ENCODE measurements at places on chromosomes 7 and 10.

- DNase-seq: no peak
These were observed 102.1 kb upstream of the MDFIC start for GRCh38 chr7:114819616-114820362.

DNA sequence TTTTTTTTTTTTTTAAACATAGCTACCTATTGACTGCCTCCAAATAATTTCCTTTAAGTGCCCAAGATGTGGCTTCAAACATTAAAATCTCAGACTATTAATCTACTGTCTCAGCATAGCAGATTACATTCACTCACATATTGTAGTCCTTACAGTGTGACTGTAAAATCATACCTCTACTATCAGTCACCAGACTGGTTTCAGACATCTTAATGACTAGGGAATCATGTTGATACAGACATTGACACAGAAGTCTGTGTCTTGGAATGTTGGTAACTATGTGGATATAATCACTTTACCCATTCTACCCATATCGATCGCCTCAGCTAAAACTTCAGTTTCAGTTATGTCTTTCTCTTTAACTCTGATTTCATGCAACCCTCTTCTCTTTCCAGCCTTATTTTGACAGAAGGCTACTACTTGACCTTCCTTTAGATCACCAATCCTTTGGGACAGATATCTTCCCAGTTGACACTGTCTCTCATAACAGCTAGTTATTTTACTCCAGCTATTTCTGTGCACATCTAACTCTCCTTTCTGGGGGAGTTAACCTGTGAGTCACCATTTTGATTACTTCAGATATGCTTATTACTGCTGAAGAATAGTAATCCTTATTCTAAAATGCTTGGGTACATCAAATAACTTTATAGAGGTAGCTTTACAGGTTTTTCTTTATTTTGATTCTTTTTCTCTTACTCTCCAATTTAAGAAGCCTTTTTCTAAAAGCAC lies 7.0 kb downstream of the TNKS2 start:
- DNase-seq: no peak

DNA sequence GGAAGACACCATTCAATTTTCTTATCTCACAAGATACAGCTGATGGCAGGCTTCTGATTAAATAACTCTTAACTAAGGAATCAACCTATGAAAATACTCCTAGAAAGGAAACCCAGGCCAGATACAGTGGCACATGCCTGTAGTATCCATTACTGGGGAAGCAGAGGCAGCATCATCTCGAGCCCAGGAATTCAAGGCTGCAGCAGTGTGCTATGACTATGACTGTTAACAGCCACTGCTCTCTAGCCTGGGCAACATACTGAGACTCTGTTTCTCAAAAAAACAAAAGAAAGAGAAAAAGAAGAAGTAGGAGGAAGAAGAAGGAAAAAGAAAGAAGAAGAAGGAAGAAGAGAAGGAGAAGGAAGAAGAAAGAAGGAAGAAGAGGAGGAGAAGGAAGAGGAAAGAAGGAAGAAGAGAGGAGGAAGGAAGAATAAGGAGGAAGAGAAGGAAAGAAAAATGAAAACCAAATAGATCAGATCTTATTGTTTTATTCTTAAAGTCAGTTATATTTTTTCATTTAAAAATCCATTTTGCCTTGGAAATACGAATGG lies 18.0 kb downstream of the DPY19L1 start:
- DNase-seq: no peak

GRCh38 chr7:71630516-71630915 lies 498.6 kb downstream of the GALNT17 start:
- DNase-seq: no peak

- no peak for DNase-seq
These were observed 31.7 kb downstream of the DCLRE1A start for GRCh38 chr10:113822174-113822573.

DNA sequence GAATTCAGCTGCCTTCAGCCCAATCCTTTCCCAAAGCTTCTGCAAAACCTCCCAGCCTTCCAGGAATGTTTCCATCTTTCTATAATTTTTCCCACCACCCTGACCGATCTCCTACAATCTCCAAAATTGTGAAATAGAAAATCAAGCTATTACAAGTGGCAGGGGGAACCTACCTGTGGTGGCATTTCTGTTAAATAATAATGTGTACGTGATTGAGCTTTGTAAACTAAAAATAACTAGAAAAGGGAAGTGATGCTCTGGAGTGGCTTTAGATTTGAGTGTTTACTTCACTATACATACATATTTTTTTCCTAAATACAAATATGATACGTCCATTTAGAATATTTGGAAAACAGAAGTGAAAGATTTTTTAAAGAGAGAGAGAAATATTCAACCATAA lies 593.6 kb downstream of the GRM8 start:
- no peak for DNase-seq

- DNase-seq: no peak
These were observed 2.4 kb downstream of the CNTNAP2 start for GRCh38 chr7:146119002-146119401.

DNA sequence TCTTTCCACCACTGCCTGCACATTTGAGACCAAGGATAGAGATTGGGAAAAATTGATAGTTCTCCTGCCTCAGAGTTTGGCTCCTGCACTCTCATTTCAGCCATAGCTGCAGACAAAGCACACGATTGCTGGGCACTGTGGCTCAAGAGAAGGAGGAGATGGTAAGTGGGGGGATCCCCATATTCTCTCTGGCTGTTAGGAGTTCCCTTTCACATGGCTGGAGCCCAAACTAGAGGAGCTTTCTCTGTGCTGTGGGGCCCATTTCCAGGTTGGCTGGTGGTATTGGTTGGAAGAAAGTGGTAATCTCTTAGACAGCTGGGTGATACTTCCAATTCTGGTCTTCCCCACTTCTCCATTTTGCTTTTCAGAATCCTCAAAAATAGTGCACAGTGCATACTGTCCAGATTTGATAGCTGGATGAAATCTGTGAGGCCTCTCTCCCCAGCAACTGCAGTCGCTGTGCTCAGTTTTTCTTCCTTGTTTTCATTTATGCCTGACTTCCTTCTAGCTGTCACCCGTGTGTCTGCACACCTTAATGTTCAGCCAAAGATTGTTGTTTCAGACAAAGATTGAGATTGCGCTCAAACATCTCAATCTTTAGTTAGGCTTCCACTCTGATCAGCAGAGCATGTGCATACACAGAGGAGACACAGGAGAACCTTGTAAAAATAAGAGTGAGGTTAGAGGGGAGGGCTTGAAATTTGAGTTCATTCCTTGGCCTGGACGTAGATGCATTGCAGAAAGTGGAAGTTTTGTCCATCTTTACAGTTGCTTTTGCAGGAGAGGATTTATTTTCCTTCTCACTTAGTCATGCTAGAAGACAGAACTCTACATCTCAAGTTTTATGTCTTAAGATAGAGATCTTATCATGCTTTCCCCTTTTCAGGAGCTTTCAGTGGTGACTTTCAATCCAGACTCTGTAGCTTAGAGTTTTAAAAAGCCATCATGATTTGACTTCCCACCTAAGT lies 28.6 kb downstream of the RABGEF1 start:
- no peak for DNase-seq

- no peak for DNase-seq
These were observed 122.0 kb downstream of the TPK1 start for GRCh38 chr7:144713850-144714249.

DNA sequence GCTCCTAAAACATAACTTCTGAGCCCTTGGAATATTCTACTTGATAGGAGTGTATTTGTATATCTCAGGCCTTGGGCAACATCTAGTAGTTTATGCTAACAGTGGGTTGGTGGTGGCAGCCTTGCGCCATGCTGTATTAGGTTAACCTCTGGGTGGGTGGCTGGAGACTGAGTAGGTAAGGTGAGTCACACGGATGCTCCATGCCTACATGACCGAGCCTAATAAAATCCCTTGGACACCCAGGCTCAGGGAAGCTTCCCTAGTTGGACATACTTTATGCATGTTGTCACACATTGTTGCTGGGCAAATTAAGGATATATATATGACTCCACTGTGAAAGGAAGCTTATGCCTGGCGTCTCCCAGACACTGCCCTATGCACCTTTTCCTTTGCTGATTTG lies 6.0 kb upstream of the DAGLB start:
- no peak for DNase-seq

DNA sequence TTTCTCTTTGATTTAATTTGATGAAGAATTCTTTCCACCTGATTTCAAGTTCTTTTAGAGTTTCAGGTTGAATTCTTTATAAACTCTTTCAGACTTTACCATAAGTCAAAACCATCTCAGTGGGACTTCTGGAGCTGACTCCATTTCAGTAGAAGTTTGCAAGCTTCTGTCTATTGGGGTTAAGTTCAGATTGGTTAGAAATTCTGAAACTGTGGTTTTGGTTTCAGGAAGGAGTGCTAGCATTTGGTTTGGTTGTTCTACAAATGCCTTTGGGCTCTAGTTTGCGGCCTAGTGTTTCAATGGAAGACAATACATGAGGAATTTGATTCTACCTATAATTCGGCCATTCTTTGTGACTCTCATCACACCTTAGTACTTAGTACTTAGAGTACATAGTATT lies 176.8 kb upstream of the RHOBTB1 start:
- no peak for DNase-seq

DNA sequence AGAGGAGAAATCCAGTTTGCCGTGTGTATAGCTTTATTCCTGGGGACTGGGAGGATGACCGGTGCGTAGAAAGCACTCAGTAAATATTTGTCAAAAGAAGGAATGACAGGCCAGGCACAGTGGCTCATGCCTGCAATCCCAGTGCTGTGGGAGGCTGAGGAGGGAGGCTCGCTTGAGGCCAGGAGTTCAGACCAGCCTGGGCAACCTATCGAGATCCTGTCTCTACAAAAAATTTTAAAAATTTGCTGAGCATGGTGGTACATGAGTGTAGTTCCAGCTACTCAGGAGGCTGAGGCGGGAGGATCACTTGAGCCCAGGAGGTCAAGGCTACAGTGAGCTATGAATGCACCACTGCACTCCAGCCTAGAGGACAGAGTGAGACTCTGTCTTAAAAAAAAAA lies 15.8 kb downstream of the EPHB4 start:
- DNase-seq: no peak

DNA sequence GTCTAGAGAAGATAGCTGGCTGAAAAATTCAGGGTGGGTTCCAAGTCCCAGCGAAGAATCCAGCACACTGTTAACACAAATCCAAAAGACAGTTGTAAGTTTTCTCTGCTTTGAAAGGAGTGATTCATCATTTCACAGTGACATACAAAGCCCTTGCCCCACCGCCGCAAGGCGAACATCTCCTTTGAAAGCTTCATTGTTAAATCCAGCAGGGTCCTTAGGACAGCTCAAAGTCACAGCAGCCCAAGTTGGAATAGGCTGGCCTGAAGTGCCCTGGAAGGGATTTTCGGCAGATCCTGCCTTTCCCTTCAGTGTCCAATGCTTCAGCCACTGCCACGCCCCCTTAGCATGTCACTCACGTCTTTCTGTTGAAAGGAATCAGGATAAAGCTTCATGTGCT lies 526.1 kb downstream of the CALN1 start:
- DNase-seq: no peak

DNA sequence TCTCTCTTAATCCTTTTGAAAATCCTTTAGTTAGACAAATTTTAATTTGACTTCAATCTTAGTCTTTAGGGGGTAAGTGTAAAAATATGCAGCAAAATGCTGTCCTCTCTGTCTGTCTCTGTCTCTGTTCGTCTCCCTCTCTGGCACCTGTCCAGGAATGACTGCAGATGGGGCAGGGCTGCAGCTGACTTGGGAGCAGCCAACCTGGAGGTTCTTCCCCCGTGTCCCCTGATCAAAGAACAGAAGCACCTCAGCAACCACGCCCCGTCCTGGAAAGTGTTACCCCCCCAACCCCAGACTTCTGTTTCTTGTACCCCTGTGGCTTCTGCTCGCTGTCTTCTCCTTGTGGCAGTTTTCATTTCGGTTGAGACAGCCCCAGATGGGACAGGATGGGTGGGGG lies 141.6 kb upstream of the NPS start:
- no peak for DNase-seq

DNA sequence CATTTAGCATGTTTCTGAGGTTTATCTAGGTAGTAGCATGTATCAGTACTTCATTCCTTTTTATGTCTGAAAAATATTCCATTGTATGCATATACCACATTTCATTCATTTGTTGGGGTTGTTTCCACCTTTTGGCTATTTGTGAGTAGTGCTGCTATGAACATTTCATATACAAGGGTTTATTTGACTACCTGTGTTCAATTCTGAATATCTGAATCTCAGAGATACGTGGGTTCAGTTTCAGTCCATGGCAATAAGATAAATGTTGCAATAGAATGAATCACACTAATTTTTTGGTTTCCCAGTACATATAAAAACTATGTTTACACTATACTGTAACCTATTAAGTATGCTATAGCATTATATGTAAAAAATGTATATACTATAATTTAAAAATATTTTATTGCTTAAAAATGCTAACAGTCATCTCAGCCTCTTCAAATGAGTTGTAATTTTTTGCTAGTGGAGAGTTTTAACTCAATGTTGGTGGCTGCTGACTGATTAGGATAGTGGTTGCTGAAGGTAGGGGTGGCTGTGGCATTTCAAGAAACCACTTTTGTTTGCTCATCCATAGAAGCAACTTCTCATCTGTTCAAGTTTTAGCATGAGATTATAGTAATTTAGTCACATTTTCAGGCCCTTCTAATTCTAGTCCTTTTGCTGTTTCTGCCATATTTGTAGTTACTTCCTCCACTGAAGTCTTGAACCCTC lies 13.9 kb downstream of the PLEKHA1 start:
- DNase-seq: no peak

GRCh38 chr10:90023950-90024349 lies 322.6 kb downstream of the KIF20B start:
- no peak for DNase-seq

GRCh38 chr10:13448216-13448615 lies 80.6 kb downstream of the BEND7 start:
- no peak for DNase-seq

- no peak for DNase-seq
These were observed 63.0 kb downstream of the RALA start for GRCh38 chr7:39686261-39686924.

DNA sequence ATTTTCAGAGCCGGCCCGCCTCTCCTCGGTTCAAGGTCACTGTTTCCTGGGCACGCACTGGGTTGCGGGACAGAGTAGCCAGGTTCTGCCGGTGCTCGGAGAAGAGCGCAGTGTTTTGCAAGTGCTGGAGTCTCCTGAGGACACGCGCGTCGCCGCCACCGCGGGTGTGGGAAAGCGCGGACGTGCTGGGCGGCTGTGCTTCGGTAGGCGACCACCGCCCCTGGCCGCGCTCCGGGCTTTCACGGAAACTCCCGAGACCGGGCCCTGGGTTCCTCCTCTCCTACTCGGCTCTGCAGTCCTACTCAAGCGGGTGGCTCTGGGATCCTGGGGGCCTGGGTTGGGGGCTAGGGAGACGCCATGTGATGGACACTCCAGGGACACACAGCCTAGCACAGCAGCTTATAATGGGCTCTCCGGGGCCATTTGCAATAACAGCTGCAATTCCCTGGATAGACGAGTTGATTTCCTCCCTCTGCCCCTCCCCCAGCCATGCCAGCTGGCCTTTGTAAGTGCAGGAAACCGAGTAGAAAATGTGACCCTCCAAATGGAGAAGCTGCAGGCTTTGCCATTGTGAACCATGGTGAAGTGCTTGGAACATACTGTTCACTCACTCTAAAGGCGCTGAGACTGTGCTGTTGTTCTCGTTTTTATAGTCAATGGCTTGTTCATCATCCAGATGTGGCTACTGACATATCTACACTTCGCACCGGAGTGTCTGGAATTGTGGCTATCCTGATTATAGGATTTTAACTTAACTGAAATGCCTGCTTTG lies 2.1 kb downstream of the FRAT1 start:
- no peak for DNase-seq

- peak; percentile 5 for DNase-seq
These were observed 498 bp downstream of the NDST2 start for GRCh38 chr10:73810735-73811465.

- no peak for DNase-seq
These were observed 27.2 kb upstream of the ZNF273 start for GRCh38 chr7:64875658-64876406.

- no peak for DNase-seq
These were observed 205.3 kb downstream of the BUB3 start for GRCh38 chr10:123359539-123359938.

All from stimulated activated CD4-positive, alpha-beta T cell treated with anti-CD3 and anti-CD28 coated beads, Interleukin-1b, Interleukin-23, amount 100 ng/mL, for 1 hour (primary cell).